Esophagus squamous epithelium (tissue), 5 donors: ENCODE measurements at places on chromosomes 12 and 14.

- no peak for DNase-seq
These were observed 88.5 kb downstream of the ADGRD1 start for GRCh38 chr12:131041968-131042833.

GRCh38 chr12:113127791-113128199, 7.8 kb downstream of the RASAL1 start:
- no peak for DNase-seq

GRCh38 chr14:68376067-68376779, 416.6 kb downstream of the ZFP36L1 start:
- no peak for DNase-seq

DNA sequence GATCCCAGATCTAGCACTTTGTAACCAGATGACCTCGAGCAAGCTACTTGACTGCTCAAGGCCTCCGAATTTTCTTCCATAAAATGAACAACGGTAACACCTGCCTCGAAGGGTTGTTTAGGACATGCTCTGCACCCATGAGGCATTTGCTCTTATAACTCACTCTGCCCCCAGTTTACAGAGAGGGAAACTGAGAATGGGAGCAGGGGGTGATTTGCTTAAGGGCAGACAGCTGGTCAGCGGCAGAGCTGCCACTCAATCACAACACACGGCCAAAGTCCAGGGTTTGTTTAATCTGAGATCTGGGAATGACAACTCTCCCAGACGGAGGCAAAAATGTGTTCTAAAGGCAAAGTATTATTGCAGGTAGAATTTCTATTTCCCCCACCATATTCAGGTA, 156.3 kb downstream of the RIMBP2 start:
- no peak for DNase-seq

DNA sequence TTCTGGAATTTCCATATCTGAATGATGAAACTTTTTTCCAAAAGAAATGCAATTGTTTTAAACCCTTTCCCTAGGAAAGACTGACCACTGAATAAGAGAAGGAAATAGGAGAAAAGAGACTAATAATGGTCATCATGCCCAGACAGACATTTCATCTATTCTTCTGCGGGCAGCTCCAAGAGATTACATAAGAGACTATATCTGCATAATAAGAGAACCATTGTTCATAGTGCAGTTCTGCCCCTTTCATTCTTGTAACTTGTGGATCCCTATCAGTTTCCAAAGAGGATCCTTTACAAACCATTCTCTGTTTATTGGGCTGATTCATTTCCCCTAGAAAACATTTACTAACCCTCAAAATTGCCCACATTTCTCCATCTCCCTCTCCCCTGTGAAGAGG, 197.8 kb downstream of the FSCB start:
- no peak for DNase-seq

GRCh38 chr12:42582050-42582449, 7.5 kb downstream of the PRICKLE1 start:
- DNase-seq, result no peak

GRCh38 chr14:47346849-47347248, 328.6 kb downstream of the MDGA2 start:
- no peak for DNase-seq

GRCh38 chr12:66072135-66072534, 58.4 kb downstream of the LLPH start:
- no peak for DNase-seq

DNA sequence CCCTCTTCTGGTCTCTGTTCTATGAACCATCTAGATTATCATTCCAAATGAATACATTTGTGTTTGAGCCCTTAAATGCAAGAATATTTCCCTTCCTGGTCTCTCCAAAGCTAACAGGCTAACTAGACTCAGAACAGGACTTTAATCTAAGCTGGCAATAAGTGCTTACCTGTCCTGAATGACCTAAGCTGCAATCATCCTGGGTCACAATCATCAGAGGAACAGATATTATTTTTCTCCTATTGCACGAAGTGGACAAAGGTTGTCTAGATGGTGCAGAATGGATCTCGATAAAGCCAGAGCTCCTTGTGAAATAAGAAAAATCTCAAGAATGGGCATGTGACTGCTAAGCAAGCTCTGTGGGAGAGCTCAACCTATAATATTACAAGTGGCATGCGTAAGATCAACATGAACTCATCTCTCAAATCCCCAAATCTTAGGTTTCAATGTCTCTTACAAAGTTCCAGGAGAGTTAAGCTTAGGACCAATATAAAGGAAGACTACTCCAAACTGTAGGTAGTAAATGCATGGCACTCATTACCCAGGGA, 10.6 kb upstream of the NUMB start:
- DNase-seq, result no peak

GRCh38 chr12:71938728-71939385, at the start of gene TPH2:
Gene TPH2, plus strand, starts transcription at chr12:71938845. Its CDS starts 142 bp downstream, at chr12:71938987.
- DNase-seq, result no peak

GRCh38 chr12:129819391-129819790, 84.4 kb downstream of the TMEM132D start:
- no peak for DNase-seq

DNA sequence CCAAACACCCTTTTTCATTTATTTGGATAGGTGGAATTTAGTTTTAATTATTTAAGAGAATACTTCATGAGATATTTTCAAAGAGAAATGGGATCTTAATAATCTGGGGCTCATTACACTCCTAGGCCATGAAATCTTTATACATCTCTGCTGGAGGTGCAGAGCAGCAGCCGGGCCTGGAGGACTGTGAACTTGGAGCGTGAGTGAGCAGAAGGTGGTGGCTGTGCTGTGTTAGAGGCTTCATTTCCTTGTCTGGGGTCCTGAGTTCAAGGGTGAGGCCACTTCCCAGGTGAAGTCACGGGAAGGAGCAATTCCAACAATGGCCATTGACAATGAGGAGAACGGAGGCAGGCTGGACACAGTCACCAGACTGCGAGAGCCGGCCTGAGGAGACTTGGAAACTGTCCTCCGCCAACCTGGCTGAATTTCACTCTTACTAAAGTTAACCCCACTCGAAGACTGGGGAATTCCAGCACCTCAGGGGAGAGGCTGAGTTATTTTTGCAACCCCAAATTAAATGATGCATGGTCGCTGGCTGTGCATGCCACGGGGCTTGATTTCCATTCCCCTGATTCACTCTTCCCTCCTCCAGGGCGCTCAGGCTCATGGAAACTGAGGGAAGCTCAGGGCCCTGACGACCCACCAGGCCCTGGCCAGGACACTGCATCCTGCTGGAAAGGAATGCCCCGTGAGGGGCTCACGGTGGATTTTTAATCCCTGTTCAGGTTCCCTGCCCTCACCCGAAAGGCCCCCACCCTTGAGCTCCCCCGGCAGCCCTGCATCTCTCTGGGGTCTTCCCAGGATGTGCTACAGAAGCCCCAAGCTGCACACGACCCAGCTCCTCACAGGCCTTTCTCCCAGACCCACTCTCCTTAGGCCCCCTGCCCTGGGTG, 22.6 kb upstream of the TRAF3 start:
- no peak for DNase-seq

DNA sequence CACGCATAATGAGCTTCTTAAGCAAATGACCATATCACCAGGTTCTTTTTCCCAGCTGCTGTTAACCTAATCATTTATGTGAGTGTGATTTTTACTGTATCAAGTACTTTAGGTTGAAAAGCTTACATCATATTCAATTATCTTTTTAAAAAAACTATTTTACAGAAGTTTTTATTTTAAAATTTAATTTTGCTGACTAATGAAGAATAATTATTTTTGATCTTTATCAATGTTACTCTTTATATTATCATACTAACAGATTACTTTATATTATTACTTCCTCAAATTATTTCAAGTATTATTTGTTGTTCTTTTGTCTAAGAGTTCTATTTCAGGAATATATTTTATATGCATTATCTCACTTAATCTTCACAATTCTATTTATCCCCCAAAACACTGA, 236.3 kb downstream of the CPNE8 start:
- DNase-seq, result no peak

- no peak for DNase-seq
These were observed 112.4 kb downstream of the KICS2 start for GRCh38 chr12:64109706-64110105.

- no peak for DNase-seq
These were observed 152.0 kb upstream of the AVPR1A start for GRCh38 chr12:63302941-63303536.

DNA sequence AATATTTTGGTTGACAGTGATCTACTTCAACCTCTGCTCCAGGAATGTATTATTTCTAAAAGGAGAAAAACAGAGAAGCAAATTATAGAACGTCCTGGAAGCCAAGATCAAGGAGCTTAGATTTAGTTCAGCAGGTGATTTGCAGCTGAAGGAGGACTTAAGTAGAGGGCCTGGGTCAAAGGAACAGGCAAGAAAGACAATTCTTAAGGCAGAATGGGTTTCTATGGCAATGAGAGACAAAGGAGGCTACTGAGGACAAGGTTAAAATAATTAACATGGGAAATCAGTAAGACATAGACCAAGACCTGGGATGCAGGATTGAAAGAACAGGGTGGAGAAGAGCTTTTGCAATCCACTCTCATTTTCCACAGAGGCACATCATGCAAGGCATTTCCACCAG, 2.4 kb upstream of the SNW1 start:
- DNase-seq, result no peak

DNA sequence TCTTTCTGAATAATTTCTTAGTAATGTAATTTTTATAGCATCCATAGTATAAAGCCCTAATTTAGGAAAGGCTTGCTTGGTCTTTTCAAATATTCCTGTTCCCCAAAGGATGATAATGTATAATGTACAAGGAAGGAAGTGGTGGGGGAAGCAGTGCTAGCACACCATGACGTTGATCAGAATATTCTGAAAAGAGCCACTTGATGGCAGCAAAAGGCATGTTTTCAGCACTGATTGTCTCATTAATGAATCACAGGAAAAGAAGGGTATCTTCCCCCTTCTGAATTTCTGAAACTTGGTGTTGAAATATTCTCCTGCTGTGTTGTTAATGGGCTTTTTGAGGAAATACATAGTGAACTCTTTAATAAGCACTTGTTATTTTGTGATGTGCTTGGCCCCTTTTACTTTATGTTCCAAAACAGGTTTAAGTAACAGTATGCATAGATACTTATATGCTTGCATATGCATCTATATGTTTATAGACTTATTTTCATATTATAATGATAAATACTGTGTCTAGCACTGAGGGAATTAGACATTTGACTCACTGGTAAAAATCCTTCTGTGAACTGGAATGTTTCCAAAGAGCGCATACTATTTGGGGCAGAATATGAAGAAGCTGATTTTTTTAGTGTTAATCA, 122.0 kb downstream of the TMEM117 start:
- DNase-seq, result no peak

DNA sequence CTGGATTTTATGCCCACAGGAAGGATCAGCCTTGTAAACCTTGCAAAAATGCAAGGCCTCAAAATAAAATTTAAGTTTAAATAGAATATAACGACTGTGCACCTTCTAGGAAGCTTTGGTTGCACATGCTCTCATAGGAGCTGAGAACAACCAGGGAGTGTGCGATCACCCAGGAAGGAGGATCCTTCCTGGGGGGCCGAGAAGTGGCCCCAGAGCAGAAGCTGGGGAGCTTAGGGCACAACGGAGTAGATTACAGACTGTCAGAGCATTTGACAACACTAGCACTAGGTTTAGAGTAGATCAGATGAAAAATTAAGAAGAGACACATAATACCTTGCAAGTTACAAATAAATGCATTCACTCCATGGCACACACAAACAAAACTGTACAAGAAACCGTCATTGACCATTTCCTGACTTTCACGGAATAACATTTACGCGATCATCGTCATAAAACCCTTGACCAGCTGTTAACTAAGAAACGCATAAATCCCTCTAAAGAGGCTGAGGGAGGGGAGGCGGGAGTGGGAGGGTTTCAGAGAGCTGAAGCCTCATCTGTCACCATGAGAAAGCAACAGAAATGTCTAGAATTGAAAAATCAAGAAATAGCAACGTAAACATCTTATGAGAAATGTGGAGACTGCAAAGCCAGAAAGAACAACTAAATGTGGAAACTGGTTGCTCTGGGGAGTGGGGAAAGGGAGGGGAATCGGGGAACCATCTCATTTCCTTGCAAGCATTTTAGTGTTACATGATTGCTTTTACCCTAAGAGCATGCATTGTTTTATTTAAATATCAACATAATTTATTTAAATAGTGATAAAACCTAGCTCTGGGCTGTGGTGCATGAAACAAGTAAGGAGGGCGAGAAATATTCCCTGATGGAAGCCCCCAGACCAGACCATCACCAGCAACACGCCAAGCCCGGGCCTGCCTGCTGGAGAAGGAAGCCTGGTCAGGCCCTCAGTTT, 13.1 kb upstream of the CCDC85C start:
- no peak for DNase-seq
